Uterine smooth muscle cell (primary cell): ENCODE measurements at places on chromosomes 5 and 9. TPM values are rescaled to one million over a fixed set of nuclear protein-coding genes. Genes with fewer than 3 reads are reported as not detected.

The AIF1L gene
- total RNA-seq = 0.11 and 0.25 TPM in 2 replicates

The GKAP1 gene
- 1.1 and 2.1 TPM in 2 replicates for total RNA-seq

The QRFP gene
- not detected in 2 replicates for total RNA-seq

The ST8SIA4 gene
- total RNA-seq = 0.22 and 0.37 TPM in 2 replicates

The SMIM33 gene
- not detected in 2 replicates for total RNA-seq

The SNX24 gene
- 21.0 and 32.9 TPM in 2 replicates for total RNA-seq
